ENCODE measurements at places on chromosomes 1 and 21.

GRCh38 chr1:51863384-51863783 lies 15.1 kb downstream of the NRDC start:
- DNase-seq = no peak

- no peak for DNase-seq
Measured at GRCh38 chr1:10687251-10687651, 109.2 kb downstream of the CASZ1 start.

- no peak for DNase-seq
Measured at GRCh38 chr1:53631622-53632310, 107.2 kb downstream of the GLIS1 start.

DNA sequence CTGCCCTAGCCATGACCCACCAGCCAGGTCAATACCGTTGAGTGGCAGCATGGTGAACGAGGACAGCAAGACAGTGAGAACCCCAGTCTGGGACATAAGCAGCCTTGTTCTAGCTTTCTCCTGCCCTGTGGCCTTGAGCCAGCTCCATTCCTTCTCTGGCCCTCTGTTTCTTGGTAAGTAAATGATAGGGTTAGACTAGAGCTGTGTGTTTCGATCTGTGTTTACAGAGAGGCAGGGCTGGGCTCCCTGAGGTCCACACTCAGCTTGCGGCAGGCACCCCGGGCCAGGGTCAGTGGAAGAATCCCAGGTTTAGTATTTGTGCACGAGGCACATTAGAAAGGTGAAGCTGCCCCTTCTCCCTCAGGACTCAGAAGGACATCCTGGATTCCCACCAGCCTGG lies 27.3 kb downstream of the FOXO6 start:
- DNase-seq = no peak

GRCh38 chr1:35319988-35320713 lies 51.6 kb downstream of the ZMYM4 start:
- DNase-seq = no peak

DNA sequence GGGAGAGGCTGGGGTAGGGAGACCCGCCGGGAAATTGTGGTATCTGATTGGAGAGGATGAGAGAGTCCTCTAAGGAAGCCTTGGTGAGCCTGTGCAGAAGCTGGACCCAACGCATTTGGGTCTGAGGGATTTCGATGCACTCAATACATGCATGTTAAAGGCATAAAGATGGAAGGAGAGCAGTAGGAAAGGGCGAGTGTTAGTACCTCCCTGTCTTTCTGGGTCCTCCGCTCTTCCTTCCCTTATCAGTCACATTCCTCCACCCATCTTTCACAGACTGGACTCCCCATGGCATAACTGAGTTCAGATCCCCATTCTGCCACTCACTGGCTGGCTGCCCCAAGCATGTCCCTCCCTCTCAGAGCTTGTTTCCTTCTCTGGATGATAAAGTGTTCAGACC lies 7.3 kb downstream of the RGS16 start:
- DNase-seq = no peak

DNA sequence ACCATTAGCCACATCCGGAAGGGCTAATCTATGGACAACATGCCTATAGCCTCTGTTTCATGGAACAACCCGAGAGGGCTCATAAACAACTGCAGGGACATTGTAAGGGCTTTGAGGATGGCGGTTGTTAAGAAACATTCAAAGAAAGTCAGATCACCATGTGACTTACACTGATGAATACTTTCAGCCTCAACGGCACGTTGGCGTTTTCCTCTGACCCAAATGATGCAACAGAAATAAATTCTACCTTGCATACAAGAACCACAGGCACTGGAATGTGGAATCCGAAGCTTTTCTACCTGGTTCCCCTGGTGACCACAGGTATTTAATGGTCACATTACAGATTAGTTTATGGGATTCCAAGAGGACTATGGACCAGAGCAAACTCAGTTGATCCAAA lies 107.0 kb downstream of the CLIC6 start:
- DNase-seq = no peak

- DNase-seq = no peak
Measured at GRCh38 chr21:27807596-27807995, 840.7 kb upstream of the ADAMTS5 start.

- no peak for DNase-seq
Measured at GRCh38 chr1:229004066-229004833, 266.7 kb upstream of the RAB4A start.

GRCh38 chr1:222331340-222331739 lies 216.6 kb downstream of the HHIPL2 start:
- no peak for DNase-seq

DNA sequence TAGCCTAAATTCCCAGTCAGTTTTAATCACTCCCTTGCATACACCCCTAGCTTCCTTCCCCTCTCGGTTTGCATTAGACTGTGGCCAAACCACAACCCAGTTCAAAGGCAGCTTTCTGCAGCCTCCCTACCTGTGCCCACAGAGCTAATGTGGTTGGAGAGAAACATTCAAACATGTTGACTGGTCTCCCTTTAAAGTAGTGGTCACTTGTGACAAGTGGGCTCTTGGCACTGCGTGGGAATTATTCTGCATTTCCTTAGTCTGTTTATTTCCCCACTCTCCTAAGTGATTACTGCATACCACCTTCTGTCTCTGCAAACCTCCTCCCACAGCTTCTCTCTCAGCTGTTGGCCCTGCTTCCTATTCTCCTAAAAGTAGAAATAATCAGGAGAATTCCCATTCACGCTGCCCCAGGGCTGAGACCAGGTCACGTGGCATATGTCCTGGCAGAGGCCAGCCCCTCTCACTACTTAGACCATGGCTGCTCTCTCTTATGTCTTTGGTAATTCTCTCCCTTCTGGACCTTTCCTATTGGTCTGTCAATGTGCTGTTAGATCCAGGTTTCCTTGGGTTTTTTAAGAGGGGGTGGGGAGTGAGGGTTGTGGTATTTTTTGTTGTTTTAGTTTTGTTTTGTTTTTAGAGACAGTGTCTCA lies 38.4 kb upstream of the CD101 start:
- no peak for DNase-seq

GRCh38 chr21:27569831-27570230 lies 602.9 kb upstream of the ADAMTS5 start:
- DNase-seq = no peak

DNA sequence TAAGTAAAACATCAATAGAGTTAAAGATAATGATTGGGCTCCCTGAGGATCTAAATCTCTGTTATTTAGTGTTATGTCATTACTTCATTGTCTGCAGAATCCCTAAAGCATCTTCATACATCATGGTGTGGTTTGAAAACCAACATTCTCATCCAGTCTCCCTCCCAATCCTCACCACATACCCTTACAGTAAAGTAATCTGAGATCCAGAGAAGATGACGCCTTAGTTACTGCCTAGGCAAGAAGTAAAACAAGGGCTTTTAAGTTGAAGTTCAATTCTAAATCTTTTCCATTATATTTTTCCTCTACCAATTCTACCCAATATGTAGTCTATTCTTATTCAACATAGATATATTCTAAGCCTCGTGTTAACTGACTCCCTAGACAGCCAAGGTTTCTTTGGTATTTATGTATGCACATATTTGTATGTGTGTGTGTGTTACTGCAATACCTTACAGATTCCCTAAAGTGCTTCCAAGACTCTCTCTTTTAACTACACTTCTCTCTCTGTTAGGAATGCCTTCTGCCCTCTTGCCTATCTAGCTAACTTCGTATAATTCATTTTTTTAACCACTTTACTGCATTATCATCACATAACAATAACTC lies 17.3 kb downstream of the DPH5 start:
- DNase-seq = no peak

GRCh38 chr1:18501833-18502232 lies 21.1 kb downstream of the KLHDC7A start:
- DNase-seq = no peak

DNA sequence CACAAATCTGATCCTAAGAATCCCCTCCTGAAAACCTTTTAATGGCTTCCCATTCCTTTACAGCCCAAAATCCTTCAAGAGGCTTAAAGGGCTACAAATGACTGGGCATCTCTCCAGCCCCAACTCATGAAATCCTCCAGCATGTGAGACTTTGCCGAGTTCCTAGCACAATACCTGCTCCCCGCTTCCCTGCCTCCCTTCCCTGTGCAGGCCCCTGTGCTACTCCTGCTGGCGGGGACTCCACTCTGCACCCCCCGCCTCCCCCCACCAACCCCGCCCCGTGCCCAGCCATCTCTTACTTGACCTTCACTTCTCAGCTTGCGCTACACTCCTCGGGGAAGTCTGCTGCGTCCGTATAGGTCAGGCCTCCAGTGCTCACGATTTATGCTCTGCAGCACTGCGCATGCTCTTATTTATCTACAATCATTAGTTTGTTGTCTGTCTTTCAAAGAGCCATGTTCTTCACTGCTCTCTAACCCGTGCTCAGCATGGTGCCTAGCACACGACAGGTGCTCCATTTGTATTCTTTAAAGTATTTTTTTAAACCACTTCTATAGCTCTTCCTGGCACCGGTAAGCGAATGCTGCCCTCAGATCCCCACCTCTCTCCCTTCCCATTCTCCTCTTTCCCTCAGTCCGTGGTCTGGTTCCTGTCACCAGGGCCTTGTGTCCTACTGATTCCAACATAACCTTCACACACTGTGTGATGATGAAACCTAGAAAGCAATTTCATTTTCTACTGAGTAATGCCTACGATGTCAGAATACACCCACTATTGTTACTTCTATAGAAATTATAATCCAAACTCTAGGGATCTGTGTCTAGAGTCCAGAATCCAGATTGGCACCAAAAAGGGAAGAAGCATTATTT lies 37.5 kb upstream of the PLA2G2C start:
- no peak for DNase-seq

- no peak for DNase-seq
Measured at GRCh38 chr1:28286111-28286510, 26.8 kb downstream of the SESN2 start.

DNA sequence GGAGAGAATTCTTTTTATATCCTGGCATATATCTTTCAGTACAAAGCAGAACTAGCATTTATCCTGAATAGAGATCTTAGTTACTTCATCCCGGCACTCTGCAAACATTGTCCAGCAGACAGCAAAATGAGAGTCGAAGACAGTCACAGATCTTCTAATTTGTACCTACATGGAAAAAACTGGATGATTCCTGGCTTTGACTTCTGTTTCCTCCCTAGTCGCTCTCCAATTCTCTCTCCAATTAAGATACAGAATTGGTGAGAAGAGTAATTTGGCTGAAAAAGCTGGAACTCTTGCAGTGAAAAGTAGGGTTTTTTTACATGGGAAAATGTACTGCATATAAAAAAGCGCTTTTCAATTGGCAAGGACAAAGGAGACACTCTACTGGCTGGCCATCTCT lies 151.1 kb upstream of the C8B start:
- DNase-seq = no peak

DNA sequence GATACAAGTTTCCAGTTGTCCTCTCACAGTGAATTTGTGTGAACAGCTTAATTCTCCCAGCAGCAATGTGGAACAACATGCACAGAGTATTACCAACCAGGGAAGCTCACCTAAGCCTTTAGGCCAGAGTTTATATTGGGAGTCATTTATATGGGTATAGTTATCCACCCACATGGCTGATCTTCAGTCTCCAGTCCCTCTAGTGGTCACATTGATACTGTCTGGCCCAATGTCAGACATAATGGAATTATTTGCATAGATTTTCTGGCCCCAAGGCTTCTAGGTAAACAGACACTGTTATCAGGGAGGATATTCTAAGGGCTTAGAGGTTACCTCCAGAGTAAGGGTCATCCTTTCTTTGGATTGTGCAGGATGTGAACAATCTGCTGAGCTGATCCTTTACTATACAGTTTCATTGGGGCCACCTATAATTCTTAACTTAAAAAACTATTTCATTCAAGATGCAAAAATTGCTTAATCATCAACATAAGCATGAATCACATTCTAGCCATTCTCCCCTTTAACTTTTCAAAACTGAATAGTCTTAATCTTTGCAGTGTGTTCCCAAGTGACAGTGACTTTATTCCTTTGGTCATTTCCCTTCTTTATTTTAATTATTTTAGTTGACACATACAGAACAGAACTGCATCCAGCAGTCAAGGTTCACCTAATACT lies 210.9 kb downstream of the LTN1 start:
- DNase-seq = no peak

DNA sequence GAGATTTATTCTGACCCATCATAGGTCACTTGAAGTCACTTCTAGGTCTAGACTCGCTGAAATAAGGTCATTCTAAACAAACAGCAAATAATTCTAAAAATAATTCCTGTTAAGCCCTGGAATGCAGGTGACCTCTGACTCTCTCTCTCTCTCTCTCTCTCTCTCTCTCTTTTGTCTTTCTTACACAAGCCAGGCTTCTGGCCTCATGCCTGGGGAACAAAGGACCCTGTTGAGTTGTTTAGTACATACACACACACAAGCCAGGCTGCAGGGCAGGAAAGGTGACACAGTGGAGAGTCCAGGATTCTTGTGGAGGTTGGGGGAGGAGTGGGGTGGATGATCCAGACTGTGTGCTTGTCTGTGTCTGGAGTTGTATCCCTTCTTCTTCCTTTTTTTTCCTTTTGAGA lies 4.0 kb upstream of the MEX3A start:
- no peak for DNase-seq

- DNase-seq = no peak
Measured at GRCh38 chr1:6401673-6402072, 8.1 kb upstream of the ACOT7 start.

DNA sequence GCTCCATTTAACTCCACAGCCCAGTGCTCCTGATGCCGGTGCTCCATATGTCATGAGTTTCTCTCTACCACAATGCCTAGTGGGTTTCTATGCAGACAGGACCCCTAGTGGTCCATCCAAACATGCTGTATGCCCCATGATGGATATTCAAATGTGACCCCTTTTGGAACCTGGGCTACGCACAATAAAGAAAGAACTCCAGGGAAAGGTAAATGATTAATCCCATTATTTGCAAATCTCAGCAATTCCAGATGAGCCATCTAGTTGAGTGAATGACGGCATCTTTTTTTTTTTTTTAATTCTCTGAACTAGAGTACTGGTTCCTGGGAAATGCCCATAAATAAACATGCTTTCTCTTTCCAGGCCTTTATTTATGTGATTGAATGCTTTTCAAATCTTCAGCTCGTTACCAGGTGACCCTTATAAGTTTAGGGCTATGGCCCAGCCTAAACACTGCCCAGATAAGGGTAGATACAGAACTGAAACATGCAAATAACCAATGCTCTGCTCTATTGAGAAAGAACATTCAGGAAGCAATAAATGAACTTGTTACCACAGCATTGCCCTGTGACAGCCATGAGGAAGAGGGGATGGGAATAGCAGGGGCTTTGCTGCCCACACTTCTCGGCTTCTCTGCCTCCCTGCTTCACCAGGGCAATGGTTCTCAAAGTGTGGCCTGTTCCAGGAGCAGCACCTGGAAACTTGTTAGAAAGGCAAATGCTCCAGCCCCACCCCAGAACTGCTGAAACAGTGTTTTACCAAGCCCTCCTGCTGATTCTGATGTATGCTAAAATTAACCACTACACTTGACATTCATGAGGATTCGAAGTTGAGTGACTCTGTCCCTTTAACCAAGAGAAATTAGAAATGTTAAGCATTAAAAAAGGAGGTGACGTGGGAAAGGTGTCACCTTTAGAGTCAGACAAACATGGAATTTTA lies 151.7 kb downstream of the SEC16B start:
- DNase-seq = no peak

Data from SK-N-MC (cell line).